ENCODE measurements at places on chromosomes 16 and 17.

DNA sequence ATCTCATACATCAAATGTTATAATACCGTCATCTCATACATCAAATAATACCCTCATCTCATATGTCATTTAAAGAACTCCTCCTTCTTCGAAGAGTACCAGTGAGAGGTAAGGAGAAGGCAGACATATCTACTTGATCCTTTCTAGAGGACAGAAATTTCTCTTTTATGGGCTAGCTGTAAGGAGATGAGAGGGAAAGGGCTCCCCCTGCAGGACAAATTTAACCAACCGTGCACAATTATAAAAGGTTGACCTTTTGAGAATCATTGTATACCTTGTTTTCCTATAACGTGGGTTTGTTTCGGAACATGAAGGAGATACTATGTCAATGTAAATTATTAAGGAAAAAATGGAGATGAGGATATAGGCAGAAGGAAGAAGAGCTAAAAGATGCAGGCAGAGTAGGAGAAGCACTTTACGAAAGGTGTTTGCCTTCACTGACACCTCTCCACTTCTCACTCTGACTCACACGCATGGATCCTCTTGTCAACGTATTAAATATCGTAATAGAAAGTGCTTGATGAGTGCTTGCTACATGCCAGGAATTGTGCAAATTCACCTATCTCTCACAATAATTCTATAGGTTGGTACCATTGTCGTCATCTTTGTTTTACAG is 465.9 kb upstream of the ERCC4 start:
- DNase-seq = peak; percentile 13

GRCh38 chr17:32388613-32389459 is 38.9 kb downstream of the ZNF207 start:
- DNase-seq = no peak

DNA sequence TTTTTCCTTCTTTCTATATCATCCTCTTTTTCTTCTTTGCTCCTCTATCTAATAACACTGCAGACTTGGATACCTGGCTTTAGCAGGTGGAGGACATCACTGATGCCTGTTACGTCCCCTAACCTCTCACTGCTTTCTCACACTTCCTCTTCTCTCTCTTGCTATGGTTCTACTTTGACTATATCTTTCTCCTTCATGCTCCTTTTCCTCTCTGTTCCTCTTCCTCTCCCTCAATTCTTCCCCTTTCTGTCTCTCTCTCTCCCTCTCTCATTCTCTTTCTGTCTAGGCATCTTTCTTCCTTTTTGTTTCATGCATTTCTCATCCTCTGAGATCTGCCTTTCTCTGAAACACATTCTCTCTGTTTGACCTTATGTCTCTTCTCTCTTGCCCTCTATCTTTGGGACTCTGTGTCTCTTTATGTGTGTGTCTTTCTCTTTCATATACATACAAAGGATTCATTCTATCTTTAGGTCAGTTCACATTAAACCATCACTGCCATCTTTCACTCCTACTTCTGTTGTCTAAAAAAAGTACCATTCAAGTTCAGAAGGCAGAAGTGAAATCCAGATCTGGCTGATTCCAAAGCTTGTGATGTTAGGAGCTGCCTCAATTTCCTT is 353.7 kb downstream of the SHISA9 start:
- no peak for DNase-seq

DNA sequence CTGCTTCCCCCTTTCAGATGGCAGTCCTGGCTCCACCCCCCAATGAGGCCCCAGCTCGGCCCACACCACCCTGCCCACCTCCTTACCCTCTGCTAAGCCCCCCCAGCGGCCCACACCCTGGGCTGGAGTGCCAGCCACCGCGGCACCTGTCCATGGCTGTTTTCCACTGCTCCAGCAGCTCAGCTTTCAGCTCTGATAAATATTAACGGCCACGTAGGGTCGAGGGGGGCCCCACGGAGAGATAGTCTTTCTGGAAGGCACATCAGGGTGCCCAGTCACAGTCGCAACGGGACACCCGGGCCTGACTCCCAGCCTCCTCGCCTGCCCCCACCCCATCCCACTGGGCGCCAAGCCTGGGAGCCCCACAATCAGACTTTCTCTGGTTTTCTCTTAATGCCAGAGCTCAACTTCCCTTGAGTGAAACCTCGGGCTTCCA is 46.5 kb upstream of the CIBAR2 start:
- DNase-seq = no peak

GRCh38 chr17:64214950-64215349 is 48.1 kb downstream of the TEX2 start:
- DNase-seq = no peak

DNA sequence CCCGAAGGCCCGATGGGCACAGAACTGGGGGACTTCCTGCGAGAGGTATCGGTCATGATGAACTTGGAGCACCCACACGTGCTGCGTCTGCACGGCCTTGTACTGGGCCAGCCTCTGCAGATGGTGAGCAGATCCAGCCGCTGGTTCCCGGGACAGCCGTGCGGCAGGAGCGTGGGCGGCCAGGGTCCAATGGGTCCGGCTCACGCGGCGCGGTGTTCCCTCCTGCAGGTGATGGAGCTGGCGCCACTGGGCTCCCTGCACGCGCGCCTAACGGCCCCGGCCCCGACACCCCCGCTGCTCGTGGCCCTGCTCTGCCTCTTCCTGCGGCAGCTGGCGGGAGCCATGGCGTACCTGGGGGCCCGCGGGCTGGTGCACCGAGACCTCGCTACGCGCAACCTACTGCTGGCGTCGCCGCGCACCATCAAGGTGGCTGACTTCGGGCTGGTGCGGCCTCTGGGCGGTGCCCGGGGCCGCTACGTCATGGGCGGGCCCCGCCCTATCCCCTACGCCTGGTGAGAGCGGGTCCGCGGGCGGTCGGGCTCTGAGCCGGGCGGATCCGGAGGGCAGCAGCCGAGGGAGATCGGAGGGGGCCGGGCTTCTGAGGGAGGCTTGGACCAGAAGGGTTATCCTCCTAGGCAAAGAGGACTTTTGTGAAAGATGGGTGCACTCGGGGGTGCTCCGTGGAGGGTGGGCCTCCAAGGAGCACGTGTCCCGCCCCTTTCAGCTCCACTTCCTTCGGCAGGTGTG is 3.0 kb downstream of the TNK1 start:
- DNase-seq = no peak

DNA sequence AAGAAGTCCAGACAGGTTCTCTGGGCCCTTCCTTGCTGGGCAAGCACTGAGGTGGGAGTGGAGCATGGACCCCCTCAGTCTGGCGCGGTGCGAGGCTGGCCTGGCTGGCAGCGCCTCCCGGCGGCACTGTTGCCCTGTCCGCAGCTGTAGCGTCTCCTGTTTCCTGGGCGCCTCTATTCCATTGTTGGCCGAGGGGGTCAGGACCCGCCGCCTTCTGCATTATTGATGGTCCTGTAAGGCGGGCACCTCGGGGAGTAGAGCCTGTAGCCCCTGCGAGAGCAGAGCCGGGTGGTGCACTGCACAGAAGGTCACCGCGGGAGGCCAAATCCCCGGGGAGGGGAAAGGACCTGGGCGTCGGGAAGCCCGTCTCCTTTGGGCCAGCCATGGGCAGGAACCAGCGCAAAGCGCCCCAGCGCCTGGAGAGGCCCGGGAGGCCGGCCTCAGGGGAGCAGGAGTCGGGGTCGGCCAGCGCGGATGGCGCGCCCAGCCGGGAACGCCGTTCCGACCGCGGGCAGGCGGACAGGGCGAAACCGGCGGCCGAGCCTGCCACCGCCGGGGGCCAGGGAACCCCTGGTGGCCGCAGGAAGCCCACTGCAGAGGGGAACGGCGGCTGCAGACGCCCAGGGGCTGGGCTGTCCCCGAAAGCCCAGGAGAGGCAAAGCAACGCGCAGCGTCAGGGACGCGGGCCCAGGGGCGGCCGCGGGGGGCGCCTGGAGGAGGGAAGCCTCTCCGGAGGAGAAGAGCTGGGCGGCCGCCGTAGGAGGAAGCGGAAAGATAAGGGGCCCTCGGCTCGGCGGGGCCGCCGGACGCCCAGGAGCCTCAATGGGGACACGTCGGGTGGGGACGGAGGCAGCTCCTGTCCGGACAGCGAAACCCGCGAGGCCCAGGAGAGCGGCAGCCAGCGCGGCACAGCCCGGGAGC is at the start of gene MYO15B:
TSS of gene MYO15B (plus strand) at position 126 of the 921 bp plus-strand sequence. CDS start at position 384, 258 bp downstream.
- DNase-seq = no peak

GRCh38 chr16:780296-780695 is 7.9 kb downstream of the RPUSD1 start:
- DNase-seq = no peak

DNA sequence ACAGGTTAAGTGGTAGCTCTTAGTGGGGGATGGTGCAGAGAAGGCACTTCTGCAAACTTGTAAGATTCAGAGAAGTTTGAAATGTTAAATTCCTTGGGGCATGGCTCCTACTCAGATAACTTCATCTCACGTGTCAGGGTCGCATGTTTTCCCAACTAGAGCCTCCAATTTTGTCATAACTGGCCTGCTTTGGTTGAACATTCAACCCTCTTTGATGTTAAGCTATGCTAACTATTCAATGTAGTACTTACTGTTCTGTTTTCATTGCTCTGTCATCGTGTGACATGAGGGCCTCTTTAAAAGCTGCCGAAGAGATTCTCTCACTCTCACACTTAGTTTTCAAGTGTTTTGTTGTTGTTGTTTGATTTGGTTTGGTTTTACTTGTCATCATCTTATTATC is 280.8 kb downstream of the CDH11 start:
- no peak for DNase-seq

GRCh38 chr16:50068550-50068949 is 2.8 kb downstream of the HEATR3 start:
- DNase-seq = no peak

DNA sequence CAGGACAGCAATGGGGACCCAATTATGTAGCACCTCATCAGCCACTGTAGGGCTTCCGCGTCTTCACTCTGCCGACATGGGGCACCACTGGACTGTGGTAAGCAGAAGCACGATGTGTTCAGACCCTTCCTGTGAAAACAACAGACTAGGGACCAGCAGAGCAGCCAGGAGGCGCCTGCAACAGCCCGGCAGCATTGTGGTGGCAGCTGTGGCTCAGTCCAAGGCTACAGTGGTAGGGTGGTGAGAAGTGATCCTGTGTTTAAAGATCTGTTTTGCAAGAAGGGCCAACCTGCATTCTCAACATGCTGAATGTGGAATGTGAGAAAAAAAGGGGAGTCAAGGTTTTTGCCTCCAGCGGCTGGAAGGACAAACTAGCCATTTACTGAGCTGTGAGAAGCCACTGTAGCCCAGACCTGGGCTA is 80.8 kb downstream of the GAS7 start:
- DNase-seq = no peak

- no peak for DNase-seq
Observed at GRCh38 chr16:22848451-22848850, 34.5 kb downstream of the HS3ST2 start.

GRCh38 chr16:86512860-86513470 is 2.6 kb downstream of the FOXF1 start:
- no peak for DNase-seq

DNA sequence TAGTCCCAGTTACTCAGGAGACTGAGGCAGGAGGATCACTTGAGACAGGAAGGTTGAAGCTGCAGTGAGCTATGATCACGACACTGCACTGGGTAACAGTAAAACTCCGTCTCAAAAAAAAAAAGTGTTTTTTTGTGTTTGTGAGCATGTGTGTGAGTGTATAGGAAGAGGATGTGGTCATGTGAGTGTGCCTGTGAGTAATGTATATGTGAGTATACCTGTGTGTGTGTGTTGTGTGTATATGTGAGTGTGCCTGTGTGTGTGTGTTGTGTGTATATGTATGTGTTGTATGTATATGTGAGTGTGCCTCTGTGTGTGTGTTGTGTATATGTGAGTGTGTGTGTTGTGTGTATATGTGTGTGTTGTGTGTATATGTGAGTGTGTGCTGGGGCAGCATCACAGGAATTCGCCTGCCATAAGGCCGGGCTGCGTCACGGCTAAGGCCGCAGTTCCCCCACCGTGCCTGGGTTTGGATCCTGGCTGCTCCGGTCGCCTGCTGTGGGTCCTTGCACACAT is 21.4 kb upstream of the NPTX1 start:
- no peak for DNase-seq

DNA sequence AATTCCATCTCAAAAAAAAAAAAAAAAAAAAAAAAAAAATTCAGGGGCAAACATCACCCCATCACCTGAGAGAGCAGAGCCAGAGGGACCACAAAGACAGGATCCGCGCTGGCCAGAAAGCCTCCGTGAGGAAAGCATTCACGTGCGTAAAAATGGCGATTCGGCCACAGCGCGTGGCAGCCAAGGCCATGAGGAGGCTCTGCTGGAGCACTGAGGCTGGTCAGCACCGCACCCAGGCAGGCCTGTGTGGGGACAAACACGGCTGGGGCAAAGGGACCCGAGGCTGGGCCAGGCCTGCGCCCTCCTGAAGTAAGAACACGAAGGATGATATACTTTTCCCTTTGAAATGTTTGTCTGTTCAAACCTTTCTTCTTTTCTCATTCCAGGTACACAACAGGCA is 45.2 kb downstream of the MAP1LC3B start:
- no peak for DNase-seq

- no peak for DNase-seq
Observed at GRCh38 chr17:76018801-76019200, 8.3 kb downstream of the EVPL start.

DNA sequence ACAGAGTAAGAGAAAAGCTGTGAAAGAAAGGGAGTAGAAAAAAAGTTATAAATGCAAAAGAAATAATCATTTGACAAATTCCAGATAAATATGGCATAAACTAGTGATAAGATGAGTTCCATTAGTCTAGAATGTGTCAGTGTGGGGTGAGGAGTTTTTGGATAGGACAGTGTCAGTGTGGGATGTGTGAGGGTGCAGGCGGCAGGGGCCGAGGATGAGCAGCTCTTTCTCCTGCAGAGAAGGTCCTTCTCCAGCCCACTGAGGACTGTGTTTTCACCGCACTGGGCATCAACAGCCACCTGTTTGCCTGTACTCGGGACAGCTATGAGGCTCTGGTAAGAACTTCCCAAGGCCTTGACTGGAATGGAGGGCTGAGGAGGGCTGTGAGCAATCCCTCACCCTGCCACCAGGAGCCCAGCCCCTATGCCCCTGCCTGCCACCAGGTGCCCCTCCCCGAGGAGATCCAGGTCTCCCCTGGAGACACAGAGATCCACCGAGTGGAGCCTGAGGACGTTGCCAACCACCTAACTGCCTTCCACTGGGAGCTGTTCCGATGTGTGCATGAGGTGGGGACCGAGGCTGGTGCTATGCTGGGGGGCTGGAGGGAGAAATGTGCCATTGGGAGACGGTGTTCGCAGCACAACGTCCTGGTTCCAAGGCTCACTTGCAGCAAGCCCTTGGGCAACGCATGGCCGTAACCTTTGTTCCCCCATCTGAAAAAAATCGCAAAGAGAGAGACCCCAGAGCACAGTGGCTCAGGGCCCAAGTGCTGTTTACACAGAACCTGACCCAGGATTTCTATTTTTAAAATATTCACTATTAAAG is 13.1 kb downstream of the RAPGEFL1 start:
- no peak for DNase-seq

GRCh38 chr17:44906763-44907728 is 7.8 kb upstream of the EFTUD2 start:
- DNase-seq = no peak

DNA sequence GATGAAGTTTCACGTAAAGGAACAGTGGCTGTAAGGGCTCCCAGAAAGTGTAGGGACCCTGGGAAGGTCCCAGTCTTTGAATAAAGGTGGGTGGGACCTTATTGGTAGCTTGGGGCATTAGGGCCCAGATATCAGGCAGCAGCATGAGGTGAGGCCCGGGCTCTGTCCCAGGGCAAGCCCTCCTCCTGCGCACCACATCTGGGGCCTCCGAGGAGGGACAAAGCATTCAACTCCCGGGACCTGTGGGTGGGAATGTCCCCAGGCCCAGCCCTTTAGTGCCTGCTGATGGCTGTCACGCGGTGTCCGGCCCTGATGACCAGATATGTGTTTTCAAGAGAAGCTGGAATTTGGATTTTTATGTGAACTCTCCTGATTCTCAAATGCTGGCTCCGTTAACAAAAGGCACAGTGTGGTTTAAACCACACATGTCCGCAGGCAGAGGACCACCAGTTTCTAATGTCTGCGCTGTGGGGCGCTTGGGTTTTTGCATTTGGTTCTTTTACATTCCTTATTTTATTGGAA is 30.4 kb downstream of the RAI1 start:
- DNase-seq = no peak

Measured in SW 1271 (cell line).